ENCODE measurements at places on chromosomes 3 and 15. TPM values are rescaled to one million over a fixed set of nuclear protein-coding genes. Genes with fewer than 3 reads are reported as not detected.

DNA sequence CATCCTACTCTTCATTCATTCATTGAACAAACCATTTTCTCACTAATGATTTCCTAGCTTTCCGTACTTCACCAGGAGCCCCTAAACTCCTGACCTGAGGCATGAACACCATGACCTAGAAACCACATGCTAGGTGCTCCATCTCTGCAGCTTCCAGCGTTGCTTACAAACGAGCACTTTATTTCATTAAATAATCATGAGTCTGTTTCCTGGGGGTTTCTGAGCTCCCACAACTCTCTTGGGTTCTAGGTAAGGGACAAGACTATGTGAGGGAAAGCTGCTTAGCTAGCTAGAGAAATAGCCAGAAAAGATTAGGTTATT lies 1.3 kb downstream of the MAP2K1 start:
- DNase-seq = no peak

GRCh38 chr3:57900786-57901185 lies 107.4 kb upstream of the FLNB start:
- DNase-seq = no peak

Gene CYFIP1
- total RNA-seq = 4.1 TPM

Gene TMEM40
- not detected for total RNA-seq

Gene ZMYND10
- 4.0 TPM for total RNA-seq

Gene ALDH1A3
- total RNA-seq = not detected

DNA sequence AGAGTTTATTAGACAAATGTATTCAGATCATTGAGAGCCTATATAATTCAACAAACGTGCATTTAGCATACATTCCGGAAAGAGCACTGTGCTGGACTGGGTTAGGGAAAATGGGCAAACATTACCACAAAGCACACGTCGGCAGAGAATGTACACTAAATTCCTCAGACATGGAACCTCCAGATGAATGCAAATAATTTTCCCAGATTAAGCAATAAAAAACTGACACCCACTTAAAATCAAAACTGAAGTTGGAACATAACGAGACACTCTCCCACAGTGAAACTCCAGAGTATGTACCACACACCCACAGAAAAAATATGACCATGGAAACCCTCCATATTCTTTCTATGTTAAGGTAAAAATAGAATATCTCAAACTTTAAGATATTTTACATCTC lies 4.8 kb downstream of the SECISBP2L start:
- DNase-seq = no peak

Gene CD86
- total RNA-seq = 0.83 TPM

DNA sequence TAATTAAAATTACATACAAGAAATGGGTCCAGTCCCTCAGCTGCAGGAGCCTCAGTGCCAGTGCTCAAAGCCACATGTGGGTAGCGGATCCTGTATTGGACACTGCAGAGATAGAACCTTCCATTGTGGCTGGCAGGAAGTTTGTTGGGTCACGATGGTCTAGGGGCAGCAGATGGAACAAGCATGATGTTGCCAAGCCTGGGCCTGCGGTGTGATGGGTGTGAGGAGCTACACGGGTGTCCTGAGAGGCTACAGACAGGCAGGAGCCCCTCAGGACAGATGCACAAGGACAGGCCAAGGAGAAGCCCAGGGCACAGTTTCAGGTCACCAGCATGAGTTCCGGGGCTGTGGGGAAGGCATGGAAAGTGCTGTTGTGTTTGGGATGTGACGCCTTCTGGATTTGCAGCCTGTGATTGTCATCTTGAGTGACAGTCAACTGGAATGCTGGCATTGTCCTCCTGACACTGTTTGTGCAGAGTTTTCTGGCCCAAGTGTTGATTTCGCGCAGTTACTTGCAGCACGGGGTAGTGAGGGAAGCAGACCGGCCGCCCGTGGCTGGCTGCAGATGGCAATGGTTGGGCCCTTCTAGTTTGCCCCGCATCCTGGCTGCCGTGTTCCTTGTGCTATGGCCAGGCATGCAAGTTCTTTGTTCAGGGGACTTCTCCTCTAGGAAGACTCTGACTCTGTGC lies 177.1 kb downstream of the NSMCE3 start:
- DNase-seq = no peak

DNA sequence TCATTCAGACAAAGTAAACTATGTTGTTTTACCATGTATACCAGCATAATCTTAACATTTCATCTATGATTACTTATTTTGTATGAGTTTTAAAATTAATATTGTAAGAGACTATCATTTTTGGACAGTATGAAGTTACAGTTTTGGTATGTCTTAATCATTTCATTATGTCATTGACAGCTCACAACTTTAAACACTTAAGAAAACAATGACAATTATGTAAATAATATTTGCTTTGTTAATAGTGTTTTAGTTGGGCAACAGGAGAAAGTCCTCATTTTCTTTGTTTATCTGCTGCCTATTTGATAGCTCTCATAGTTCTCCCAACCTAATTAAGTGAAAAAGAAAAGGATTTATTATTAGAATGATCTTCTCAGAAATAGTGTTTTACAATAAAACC lies 80.2 kb downstream of the MEF2A start:
- no peak for DNase-seq

DNA sequence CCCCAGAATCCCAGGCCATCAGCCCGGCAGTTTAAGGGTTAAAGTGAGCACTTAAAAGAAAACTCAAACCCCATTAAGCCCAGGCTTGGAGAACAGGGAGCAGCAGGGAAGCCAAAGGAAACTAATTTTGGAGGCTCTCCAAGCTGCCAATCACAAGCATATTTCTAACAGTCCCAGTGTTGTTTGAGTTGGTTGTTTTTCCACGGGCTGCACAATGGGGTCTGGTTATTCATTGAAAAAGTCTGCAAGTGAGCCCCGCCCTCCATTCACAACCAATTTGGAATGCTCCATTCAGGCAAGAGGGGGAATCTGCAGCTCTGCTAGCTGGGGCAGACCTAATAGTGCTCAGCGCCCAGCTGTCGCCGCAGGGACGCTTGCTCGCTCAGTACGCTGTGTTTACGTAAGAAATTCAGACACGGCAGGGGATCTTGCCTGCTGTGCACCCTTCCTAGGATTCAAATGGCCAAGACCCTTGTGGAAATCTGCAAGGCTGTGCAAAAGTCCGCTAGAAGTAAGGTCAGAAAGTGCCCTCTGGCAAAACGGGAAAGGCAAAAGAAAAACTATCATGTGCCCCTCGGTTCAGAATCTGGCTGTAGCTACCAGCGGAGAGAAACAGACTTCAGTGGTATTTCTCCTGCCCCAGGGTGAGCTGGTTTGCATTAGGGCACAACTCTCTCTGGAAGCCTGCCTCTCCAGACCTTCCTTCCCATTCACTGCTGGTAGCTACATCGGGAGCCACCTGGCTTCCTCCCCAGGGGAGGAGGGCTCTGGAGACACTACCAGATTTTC lies 11.0 kb downstream of the ETV5 start:
- DNase-seq = no peak

DNA sequence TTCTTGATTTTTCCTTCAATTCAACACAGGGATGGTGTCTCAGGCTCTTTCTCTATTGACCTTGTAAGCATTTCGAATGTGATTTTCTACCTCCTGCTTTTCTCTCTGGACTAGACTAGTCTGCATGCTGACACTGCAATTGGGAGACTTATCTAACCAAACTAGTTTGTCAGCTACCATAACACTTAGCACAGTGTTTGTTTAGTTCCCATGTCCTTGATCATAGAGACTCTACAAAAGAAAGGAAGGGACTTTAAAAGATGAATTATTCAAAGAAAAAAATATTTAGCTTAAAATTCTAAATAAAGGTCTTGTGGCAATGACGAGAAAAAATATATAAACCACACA lies 407.0 kb downstream of the ERC2 start:
- DNase-seq = no peak

DNA sequence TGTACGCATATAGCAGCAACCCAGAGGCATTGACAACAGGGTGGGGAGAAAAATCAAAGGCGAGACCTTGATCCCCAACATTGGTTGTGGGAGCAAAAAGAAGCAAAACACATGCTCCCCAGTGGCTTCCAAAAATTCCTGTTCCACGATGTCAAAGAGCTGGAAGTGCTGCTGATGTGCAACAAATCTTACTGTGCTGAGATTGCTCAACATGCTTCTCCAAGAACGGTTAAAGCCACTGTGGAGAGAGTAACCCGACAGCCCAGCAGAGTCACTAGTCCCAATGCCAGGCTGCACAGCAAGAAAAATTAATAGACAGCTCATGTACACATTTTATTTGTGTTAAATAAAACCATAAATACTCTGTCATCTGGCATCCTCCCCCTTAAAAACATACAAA lies 179.9 kb upstream of the PFN2 start:
- DNase-seq = no peak

- DNase-seq = no peak
Observed at GRCh38 chr3:159609625-159610024, 379.0 kb upstream of the IL12A start.

Gene C3orf62
- total RNA-seq = 12.1 TPM

- DNase-seq = no peak
Observed at GRCh38 chr15:25385986-25386385, 52.8 kb downstream of the UBE3A start.

Gene TMEM108
- total RNA-seq = not detected

GRCh38 chr3:100352296-100353231 lies 18.0 kb downstream of the NIT2 start:
- DNase-seq = no peak

Gene ERC2
- total RNA-seq = not detected

GRCh38 chr3:194205675-194206133 lies 69.8 kb downstream of the HES1 start:
- DNase-seq = no peak

DNA sequence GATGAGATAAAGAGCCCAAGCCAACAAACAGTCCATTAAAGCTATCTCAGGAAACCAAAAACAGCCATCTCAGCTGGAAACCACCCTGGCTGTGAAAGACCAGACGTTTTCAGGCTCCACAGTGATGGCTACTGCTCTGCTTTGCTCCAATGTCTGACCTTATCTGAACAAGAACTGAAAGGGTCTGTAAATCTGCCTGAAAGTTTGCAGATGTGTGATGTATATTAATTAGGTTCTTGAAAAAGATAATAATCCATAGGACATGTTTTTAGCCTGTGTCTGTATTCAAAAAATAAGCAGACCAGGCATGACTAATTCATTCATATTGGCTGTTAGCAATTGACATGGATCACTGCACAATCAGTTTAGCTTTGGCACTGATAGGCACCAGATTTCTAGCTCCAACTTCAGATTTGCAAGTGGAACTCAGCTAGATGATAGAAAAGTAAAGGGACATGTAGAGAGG lies 611.4 kb upstream of the NAALADL2 start:
- DNase-seq = no peak

DNA sequence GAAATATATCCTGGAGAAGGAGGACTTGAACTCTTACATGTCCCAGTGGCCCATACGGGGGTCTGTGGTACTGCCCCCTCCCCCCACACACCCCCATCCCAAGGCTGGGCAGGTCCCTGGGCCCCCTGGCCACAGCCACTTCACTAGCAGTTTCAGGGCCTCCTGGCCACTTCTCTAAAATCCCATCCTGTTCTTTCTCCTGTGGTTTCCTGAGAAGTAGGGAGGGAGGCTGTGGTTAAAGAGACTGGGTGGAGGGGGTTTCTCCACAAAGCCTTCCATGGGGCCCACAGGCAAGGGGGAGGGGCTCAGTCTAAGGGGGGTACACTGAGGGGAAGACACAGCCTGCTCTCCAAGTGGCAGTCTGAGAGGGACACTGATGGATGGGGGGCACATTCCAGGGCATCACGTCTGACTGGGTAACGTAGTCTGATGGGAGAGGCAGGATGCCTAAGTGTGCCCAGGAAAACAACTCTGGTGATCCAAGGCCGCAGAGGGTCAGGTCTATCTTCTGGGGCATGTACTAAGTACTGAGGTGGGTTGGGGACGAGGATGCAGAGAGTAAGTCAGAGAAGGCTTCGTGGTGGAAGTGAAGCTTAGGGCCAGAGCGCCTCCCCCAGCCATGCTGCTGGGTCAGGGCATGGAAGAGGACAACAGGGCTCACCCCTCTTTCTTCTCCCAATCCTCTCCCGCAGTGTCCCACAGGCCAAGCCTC lies 48.0 kb upstream of the C15orf39 start:
- no peak for DNase-seq

DNA sequence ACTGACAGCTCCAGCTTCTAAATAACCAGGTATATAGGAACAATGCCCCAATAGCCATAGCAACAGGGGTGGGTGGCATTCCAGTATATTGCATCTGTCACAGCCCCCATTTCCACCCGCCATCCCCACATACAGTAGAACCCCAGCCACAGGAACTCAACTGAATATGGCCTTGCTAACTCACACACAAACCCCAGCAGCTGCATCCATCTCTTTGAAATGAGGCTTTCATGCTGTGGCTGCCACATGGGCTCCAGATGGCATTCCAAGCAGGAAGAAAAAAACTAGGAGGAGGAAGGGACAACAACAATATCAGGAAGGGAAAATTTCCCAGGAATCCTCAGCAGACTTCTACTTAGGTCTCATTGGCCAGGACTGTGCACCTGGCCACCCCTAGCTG lies 54.6 kb downstream of the CCR3 start:
- no peak for DNase-seq

Gene CTXN2
- not detected for total RNA-seq

Gene SLC9C1
- total RNA-seq = not detected

DNA sequence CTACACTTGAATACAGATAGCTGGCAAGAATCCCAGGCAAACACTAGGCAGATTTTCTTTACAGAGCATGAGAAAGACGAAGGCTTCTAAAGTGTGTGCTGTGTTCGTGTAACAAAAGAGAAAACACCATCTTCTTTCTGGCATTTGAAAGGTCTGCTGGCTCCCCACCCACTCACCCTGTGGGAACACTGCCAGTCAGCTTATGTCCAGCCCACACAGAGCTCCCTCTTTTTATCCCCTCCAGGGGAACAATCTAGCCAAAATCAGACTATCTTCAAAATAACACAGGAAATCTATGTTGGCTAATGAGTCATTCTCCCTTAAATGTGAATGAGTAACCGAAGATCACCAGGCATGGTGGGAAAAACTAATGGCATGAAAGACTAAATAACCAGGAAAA lies 45.6 kb upstream of the PAQR5 start:
- no peak for DNase-seq

- no peak for DNase-seq
Observed at GRCh38 chr3:50195501-50196252, 4.3 kb downstream of the GNAT1 start.

Gene RLBP1
- not detected for total RNA-seq

GRCh38 chr15:61186905-61187741 lies 42.0 kb downstream of the RORA start:
- DNase-seq = no peak

DNA sequence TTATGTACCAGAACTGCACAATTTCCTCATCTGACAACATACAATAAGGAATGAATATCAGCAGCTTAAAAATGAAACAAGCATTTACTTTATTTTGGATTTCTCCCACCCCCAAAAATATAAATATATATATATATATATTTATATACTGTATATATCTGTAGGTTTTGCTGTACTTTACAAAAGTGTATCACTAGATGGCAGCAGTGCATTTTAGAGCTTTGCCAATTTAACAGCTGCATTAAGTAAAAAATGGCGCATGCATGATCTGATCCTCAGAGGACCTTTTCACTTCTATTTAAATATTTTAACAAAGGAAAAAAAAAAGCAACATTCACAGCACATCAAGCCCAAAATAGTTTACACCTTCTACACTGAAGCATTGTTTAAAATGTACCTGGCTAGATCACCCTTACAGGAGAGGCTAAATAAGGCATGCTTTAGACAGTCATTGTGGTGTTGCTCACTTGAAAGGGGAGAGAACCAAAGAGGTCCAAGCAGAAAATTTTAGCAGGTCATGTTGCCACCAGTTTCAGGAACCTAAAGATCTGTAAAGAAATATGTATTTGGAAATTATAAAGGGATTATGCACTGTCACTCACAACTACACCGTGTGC lies 72.6 kb downstream of the NPTN start:
- DNase-seq = peak; percentile 15
